ENCODE measurements at places on chromosomes 4 and X.
A peak's percentile ranks its signal among the peaks of the same experiment; 100 is the strongest.

- DNase-seq = peak; percentile 70
Measured at GRCh38 chr4:577499-578450, 1.7 kb upstream of the TMEM271 start.

- no peak for DNase-seq
Measured at GRCh38 chr4:63528256-63528991, 880.8 kb downstream of the TECRL start.

DNA sequence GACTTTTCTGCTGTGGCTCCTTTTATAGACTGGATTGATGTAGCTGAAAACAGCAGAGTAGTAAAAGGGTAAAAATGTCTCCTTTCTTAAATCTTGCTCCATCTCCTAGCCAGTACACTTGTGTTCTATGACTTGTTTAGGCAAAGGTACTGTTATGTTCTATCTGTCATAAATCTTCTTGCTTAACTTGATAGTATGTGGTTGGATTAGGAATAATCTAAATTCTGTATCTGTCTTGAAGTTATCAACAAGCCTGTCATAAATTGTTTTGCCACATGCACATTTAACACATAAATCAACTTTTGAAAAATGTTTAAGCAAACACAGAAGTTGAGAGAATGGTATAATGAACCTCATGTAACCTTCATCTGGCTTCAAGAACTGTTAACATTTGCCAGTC lies 157.0 kb downstream of the FRAS1 start:
- DNase-seq = no peak

GRCh38 chr4:87017580-87018342 lies 83.0 kb downstream of the AFF1 start:
- DNase-seq = no peak

DNA sequence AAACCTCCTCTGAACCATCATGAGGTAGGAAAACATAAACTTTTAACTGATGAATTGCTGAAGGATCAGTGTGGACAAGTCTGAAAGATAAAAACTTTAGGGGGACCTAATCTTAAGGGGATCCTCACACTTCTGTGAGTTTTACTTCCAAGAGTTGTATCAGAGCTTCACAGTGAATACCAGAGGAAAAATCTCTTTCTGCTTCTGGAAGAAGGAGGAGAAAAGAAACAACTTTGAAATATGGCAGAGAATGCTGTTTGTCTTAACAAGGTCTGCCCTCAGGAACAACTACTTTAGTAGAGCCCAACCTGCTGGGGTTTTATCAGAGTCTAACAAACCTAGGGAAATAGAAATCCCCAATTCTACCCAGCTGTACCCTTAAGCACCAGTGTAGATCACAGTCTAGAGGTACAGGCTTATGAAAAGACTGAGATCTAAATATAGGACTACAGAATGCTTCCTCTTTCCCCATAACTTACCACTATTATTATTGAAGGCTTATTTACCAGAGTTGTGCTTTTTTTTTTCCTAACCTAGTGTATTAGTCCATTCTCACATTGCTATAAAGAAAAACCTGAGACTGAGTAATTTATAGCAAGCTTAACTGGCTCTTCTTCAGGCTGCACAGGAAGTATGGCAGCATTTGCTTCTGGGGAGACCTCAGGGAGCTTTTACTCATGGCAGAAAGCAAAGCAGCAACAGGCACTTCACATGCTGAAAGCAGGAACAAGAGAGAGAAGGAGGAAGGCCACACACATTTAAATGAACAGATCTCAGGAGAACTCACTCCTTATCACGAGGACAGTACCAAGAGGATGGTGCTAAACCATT lies 167.9 kb downstream of the CAMK2D start:
- no peak for DNase-seq

- no peak for DNase-seq
Measured at GRCh38 chr4:45795135-45795534, 328.7 kb downstream of the GABRG1 start.

GRCh38 chrX:24464498-24464835 lies 619 bp upstream of the PDK3 start:
- no peak for DNase-seq

DNA sequence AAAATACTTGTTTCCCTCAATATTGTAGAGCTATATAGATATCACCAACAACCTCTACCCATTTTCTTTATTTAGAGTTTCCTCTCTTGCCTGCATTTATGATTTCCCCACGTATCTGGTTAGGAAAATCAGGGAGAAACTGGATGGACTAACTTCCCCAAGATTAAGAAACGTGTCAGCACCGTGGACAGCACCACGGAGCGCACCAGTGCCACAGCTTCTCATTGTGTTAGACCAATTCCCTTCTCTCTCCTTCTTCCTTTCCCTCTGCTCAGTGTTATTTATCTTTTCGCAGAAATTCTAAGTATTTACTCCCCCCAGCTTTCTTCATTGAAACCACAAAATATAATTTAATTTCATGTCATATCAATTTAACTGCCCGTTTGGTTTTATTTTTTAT lies 568.6 kb upstream of the BOD1L1 start:
- DNase-seq = peak; percentile 74

DNA sequence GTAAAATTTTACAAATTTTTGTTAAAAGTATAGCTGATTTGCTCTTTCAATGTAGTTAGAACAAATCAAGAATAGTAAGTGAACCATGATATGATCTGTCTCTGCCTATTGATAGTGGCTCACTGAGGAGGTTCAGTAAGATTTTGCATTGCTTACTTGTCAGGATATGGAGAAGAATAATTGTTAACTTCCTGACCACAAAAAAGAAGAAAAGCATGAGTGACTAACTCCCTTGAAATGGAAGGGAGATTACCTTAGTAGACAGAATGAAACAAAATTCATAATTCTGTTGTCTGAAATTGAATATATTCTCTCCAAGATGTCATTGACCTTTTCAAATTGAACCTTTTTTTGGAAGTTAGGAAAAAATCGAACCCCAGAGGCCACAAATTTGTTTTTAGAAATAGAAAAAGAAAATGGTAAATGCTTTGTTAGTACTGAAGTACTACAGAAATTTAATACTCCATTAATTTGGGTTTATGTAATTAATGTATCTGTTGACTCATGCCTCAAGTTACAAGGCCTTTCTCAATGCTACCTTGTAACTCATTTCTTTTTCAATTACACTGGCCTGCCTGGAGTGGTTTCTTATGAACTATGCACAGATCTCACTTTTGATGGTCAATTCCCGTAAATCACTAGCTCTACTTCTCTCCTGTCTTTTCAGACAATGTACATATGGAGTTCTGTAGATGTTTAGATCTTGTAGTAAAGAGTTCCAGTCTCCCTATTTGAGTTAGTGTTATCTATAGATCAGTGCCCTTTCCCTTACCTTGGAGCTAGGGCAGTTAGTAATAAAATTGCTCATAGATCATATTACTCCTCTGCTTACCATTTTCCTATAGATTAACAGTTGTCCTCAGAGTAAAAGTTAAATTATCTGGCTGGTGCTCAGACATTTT lies 139.3 kb downstream of the TLL1 start:
- DNase-seq = no peak
